ENCODE measurements at places on chromosomes 4 and X. TPM values are rescaled to one million over a fixed set of nuclear protein-coding genes. Genes with fewer than 3 reads are reported as not detected.

FATE1 gene
- 0.51 TPM for total RNA-seq

SOD3 gene
- total RNA-seq: 46.3 TPM

FGFR3 gene
- total RNA-seq: 68.0 TPM

C4orf46 gene
- total RNA-seq: 25.7 TPM

GPR119 gene
- not detected for total RNA-seq

CXCL6 gene
- total RNA-seq: 0.51 TPM

ADGRL3 gene
- 33.3 TPM for total RNA-seq

PITX2 gene
- total RNA-seq: 58.0 TPM
